ENCODE measurements at places on chromosomes 12 and 14.

- DNase-seq = no peak
Observed at GRCh38 chr14:55382483-55382882, 29.1 kb downstream of the ATG14 start.

DNA sequence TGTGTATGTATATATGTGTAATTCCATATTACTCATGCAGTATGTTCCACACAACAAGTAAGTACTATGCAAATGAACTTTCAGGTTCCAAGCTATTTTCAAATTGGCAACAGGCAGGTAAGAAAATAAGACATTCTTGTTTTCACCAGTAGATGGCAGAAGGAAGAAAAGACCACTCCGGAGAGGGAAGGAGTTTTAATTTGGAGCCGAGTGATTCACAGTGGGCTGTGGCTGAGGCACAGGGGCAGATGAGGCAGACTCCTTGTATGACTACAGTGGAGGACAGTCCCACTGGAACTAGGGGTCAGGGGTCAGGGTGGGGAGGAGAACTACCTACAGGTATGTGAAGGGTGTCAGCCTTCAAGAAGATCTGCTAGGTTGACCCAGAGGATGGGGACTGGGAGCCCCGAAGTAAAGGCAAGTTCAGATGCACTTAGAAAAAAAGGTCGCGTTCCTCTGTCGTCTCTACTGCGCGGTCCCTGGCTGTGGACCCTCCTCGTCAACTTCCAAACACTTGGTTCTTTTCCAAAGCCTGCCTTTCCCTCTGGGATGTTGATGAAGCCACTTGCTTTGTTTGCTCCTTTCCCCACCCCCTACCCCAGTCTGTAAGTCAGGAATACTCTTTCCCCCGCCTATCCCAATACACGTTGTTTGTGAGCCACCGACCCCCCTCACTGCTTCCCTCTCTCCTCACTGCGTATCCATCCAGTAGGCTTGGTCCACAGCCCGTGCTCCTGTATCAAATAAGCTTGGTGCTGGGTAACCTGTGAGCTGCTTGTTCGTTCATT is 24.1 kb downstream of the DDX47 start:
- peak; percentile 41 for DNase-seq

GRCh38 chr12:1936406-1937320 is 18.2 kb upstream of the CACNA2D4 start:
- peak; percentile 48 for DNase-seq

GRCh38 chr12:132288516-132289215 is 40.7 kb downstream of the GALNT9 start:
- DNase-seq = no peak

GRCh38 chr12:94262228-94263010 is 114.0 kb downstream of the PLXNC1 start:
- no peak for DNase-seq

- no peak for DNase-seq
Observed at GRCh38 chr12:39771456-39771855, 151.9 kb upstream of the ABCD2 start.

DNA sequence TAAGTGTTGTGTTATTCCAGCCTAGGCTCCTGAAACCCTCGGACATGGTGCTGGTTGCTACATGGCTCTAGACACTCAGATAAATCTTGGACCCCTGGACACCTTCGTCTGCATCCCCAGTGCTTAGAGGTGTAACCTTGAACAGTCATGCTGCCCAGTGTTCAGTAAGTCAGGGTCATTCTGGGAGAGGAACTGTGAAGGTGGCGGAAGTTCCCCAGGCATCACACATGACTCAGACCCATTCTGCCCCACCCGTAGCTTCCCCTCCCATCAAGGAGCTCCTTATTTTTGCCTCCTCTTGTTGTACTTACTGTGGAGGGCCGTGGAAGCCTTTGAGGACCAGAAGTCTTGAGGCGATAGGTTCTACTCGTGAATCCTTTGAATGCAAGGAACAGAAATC is 18.1 kb upstream of the SSPN start:
- DNase-seq = no peak

- DNase-seq = no peak
Observed at GRCh38 chr12:54830199-54830598, 24.1 kb upstream of the MUCL1 start.

- DNase-seq = no peak
Observed at GRCh38 chr14:69972755-69973154, 93.5 kb downstream of the SMOC1 start.

GRCh38 chr12:93832131-93832530 is 155.0 kb downstream of the CRADD start:
- no peak for DNase-seq

GRCh38 chr12:47249719-47250357 is 170.1 kb upstream of the AMIGO2 start:
- DNase-seq = no peak

DNA sequence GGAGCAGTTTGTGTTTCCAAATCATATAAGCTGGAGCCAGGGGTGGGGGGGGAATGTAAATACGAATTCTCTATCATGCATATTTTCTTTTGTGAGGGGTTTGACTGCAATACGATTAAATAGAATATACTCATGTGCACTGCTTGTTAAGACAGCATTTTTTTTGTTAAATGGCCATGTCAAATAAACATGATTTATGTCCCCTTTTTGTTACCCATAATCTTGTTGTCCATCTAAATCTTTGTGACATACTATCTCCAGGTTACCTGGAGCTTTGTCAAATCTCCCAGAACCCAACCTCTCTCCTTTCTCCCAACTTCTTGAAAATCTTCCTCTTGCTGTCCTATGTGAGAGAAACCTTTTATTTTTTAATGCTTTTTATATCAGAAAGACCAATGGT is 233.1 kb downstream of the SLC25A21 start:
- DNase-seq = no peak

DNA sequence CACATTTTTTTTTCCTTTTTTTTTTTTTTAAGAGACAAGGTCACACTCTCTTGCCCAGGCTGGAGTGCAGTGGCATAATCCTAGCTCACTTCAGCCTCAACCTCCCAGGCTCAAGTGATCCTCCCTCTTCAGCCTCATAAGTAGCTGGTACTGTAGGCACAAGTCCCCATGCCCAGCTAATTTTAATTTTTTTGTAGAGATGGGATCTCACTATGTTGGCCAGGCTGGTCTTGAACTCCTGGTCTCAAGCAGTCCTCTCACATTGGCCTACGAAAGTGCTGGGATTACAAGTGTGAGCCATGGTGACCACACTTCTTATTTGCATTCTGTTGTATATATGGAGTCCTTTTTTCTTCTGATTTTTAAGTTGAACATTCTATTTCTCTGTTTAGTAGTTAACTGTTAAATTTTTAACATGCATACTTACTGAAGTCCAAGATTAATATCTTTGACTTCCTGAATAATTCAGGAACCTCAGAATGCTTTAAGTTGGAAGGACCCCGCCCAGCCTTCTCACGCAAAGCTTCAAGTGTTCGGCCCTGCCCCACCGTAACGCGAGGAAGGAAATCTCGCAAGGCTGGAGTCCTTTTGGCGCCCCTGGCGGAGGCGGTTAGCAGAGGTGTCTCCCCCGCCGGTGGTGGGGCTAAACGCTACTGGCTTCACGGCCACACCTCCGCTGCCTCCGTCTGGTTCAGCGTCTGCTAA is 21.6 kb downstream of the SPATS2 start:
- no peak for DNase-seq

- no peak for DNase-seq
Observed at GRCh38 chr12:95805864-95806671, 15.5 kb upstream of the NTN4 start.

GRCh38 chr12:82124711-82125380 is 233.3 kb downstream of the CCDC59 start:
- no peak for DNase-seq

- no peak for DNase-seq
Observed at GRCh38 chr12:128956755-128957154, 103.5 kb downstream of the GLT1D1 start.

GRCh38 chr14:71959055-71959454 is 26.8 kb downstream of the RGS6 start:
- no peak for DNase-seq

DNA sequence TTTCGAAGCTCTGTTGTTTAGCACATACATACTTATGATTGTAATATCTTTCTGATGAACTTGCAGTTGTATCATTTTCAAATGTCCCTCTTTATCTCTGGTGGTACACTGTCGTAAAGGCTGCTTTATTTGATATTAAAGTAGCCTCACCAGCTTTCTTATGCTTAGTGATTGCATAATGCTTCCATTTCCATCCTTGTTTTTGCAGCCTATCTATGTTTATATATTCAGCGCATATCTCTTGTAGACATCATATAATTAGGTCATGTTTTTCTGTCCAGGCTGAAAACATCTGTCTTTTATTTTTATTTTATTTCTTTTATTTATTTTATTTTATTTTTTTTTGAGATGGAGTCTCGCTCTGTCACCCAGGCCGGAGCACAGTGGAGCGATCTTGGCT is 34.6 kb downstream of the ACAD10 start:
- DNase-seq = no peak

GRCh38 chr12:1922075-1922709 is 3.7 kb upstream of the CACNA2D4 start:
- no peak for DNase-seq

GRCh38 chr12:1510056-1510812 is 84.1 kb downstream of the FBXL14 start:
- no peak for DNase-seq

- no peak for DNase-seq
Observed at GRCh38 chr14:101879529-101880336, 84.6 kb upstream of the DYNC1H1 start.

- no peak for DNase-seq
Observed at GRCh38 chr12:88469154-88469553, 111.1 kb downstream of the KITLG start.

- DNase-seq = no peak
Observed at GRCh38 chr12:54723379-54724256, 75.5 kb upstream of the DCD start.

- peak; percentile 62 for DNase-seq
Observed at GRCh38 chr12:109393437-109394345, 46.0 kb downstream of the MYO1H start.

GRCh38 chr14:104709387-104710039 is 14.5 kb upstream of the ADSS1 start:
- no peak for DNase-seq

- DNase-seq = no peak
Observed at GRCh38 chr12:75751769-75752471, 240.5 kb upstream of the KRR1 start.

GRCh38 chr12:2858944-2859421 is 2.1 kb upstream of the TEX52 start:
- no peak for DNase-seq

DNA sequence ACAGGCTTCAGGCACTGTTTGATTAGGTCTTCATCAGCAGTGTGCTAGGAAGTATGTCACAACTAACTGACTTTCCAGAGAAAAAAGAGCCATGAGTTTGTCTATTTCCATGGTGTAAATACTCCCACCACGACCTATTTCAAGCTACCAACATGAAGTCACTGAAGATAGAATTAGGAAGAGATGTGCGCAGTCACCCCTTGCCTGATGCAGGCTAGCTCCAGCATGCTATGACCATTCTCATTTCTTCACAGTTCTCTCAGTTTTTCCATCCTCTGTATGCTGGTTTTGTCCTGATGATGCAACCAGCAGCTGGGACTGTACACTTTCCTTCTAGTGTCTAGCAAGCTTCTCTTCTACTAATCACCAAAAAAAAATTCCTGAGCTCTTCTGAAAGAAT is 191.6 kb upstream of the NUDT4 start:
- no peak for DNase-seq

DNA sequence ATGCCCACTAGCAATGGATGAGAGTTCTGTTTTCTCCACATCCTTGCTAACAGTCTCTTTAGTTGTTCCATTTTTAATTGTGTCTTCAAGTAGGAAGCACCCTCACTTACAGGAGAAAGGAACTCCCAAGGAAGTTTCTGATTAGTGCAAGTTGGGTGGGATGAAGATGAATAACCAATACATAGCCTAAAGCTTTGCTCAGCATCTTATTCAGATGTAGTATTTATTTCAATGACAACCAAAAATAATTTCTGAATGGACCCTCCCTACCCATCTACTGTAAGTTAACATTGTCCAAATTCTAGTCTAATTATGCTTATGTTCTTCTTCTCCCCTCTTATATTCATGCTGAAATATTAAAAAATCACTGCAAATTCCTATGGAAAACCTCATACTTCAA is 36.0 kb downstream of the RASSF3 start:
- no peak for DNase-seq

GRCh38 chr12:131391399-131391798 is 319.5 kb upstream of the SFSWAP start:
- DNase-seq = no peak

- no peak for DNase-seq
Observed at GRCh38 chr14:74504874-74505720, 11.5 kb downstream of the ISCA2 start.

DNA sequence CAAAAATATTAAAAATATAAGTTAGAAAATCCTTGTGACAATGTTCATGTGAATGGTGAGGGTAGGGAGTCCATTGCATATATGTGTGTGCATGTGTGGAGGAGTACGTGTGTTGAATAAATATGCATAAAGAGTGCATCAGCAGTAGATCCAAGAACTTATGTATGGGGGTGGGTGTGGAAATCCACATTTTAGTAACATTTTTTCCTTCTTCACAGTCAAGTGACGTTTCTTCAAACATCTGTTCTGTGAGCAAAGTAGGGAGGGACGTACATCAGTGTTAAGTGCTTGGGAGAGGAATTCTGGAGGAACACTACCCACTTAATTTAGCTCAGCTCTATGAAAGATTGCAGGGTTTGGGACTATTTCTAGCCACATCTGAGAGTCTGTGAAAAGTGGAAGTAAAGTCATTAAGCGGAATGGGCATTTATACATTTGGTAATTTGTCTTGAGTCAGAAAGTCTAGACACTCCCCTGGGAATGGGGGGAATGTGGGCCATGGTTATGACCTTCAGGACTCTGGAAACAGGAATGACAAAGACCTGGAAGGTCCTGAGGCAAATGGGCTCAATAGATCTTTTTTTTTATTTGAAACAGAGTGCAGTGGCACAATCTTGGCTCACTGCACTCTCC is 156.4 kb upstream of the PLXNC1 start:
- DNase-seq = no peak
